ENCODE measurements at places on chromosomes 16 and 17.

- DNase-seq, result no peak
Measured at GRCh38 chr16:77469634-77470033, 34.8 kb upstream of the ADAMTS18 start.

DNA sequence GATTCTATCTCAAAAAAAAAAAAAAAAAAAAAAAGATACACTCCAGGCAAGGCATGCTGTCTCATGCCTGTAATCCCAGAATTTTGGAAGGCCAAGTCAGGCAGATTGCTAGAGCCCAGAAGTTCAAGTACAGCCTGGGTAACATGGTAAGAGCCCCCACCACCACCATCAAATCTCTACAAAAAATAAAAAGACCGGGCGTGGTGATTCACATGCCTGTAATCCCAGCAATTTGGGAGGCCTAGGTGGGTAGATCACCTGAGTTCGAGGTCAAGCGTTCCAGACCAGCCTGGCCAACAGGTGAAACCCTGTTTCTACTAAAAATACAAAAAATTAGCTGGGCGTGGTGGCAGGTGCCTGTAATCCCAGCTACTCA lies 1.8 kb upstream of the ACLY start:
- DNase-seq, result no peak

GRCh38 chr17:48484850-48485249 lies 46.0 kb downstream of the HOXB1 start:
- DNase-seq, result no peak

DNA sequence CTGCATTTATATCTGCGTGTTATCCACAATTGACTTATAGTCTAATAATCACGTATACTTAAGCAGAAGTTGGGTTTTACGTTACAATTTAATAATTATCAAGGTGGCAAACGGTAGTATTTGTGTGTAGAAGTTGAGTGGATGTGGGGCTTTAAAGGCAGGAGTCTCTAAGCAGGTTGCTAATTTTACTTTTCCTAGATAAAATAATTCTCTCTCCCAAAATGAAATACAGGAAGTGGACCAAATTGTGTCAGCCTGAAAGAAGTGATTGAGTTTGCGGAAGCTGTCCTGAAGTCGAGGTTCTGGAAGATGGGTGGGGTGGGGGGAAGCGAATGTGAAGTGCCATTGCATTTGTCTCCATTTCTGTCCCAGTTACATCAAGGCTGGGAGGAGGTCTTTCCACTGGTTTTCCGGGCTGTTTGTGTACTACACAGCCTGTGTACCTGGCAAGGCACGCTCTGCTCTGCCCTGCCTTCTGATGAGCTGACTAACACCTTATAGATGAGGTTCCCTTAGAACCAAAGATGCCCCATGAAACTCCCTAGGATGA lies 385.1 kb downstream of the WWOX start:
- DNase-seq, result no peak

GRCh38 chr16:11104168-11105037 lies 151.6 kb downstream of the SOCS1 start:
- no peak for DNase-seq

- DNase-seq, result no peak
Measured at GRCh38 chr16:68790130-68790761, 53.1 kb upstream of the TANGO6 start.

DNA sequence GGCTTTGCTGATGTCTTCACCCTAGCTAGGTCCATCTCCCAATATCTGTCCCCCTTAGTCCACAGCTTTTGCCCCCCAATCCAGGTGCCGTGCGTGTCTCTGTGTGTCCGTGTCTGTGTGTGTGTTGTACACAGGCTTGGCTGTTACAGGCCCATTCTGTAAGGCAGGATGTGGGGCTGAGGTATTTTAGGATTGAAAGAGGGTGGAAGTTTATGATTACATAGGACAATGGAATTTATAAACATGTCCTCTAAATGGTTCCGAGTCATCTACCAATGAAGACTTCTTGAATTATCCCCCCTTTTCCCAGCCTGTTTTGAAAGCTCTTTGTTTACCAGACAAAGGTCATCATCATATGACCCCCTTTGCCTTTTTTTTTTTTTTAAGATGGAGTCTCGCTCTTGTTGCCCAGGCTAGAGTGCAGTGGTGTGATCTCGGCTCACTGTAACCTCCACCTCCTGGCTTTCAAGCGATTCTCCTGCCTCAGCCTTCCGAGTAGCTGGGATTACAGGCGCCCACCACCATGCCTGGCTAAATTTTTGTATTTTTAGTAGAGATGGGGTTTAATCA lies 21.9 kb downstream of the ACE start:
- no peak for DNase-seq

DNA sequence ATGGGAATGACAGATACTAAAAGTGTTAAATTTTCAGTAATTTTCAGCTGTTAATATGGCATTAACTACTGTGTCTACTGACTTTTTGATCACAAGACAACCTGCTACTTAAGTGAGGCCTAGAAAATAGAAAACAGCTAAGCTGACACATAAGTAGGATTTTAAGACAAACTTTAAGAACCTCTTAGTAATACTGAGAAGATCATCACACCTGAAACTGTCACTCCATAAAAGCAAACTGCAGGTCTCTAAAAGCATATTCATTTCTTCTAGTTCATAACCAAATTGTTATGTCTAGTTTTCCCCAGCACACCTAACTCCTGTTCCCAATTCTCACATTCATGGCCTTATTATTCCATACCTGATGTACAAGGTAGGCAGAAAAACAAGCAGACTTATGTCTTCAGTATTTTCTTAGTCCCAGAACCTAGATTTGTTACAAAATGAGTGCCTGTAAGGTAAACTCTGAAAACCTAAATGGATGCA lies 8.0 kb downstream of the SRSF1 start:
- no peak for DNase-seq

GRCh38 chr16:88010343-88010967 lies 59.2 kb downstream of the BANP start:
- no peak for DNase-seq

DNA sequence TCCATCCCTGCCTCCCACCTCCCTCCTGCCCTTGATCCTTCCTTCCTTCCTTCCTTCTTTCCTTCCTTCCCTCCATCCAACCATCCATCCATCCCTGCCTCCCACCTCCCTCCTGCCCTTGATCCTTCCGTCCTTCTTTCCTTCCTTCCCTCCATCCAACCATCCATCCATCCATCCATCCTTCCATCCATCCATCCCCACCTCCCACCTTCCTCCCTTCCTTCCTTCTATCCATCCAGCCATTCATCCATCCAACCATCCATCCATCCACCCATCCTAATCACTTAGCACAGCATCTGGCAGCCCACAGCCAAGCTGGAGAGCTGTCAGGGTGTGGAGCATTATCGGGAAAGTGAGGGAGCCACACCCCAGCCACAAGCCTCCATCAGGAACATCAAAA lies 54.5 kb downstream of the TK2 start:
- DNase-seq, result no peak

GRCh38 chr16:1343428-1344242 lies 8.0 kb downstream of the TSR3 start:
- no peak for DNase-seq

- no peak for DNase-seq
Measured at GRCh38 chr17:39602533-39603303, 5.0 kb downstream of the NEUROD2 start.

GRCh38 chr17:40371261-40371929 lies 6.9 kb upstream of the GJD3 start:
- DNase-seq, result no peak

- no peak for DNase-seq
Measured at GRCh38 chr17:15255713-15256454, 9.2 kb downstream of the PMP22 start.

DNA sequence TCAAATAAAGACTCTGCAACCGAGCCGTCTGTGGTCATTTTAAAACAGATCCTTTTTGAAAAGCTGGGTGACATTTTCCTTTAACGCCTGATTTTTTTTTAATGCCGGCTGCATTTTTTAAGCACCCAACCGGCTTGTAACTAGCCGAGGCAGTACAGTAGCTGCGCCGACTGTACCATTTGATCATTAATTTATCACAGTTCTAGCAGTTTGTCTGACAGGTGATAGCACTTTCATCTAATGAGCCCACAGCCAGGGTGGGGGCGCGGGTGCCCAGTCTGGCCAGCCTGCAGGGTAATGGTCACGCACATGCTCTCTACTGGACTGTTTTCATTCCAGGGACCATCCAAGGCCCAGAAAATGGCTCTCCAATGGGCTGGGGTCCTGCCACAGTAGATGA lies 68.8 kb downstream of the IRX5 start:
- DNase-seq, result no peak

- DNase-seq, result no peak
Measured at GRCh38 chr17:57187391-57187790, 68.9 kb upstream of the MSI2 start.

GRCh38 chr16:84166796-84167695 lies 19.8 kb downstream of the TAF1C start:
- no peak for DNase-seq

- no peak for DNase-seq
Measured at GRCh38 chr16:72224260-72224768, 52.4 kb upstream of the PMFBP1 start.

GRCh38 chr16:31695667-31696066 lies 168.0 kb downstream of the AHSP start:
- DNase-seq, result no peak

GRCh38 chr17:3762922-3763776 lies 37.8 kb downstream of the ITGAE start:
- DNase-seq, result no peak

DNA sequence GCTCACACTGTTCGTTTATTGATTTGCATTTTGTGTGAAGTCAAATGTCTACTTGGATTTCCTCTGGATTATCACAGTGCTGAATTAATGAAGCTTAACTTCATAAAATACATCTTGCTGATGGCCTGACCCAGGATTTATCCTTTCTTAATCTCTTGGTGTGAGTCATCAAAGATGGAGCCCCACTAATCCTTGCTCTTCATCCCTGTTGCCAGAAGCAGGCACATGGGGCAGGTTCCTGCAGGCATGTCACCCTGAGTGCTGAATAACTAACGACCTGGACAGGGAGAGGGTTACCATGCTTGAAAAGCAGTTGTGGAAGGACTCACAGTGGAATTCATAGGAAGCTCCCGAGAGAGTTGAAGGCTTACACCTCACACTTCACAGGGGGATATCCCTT lies 56.0 kb upstream of the FA2H start:
- DNase-seq, result no peak

Data from SW 1271 (cell line).